CD4-positive, alpha-beta T cell treated with Interleukin-4 for 4 hours (primary cell): ENCODE measurements at places on chromosomes 16 and 17.

- no peak for DNase-seq
Measured at GRCh38 chr17:33258296-33258695, 34.8 kb downstream of the ASIC2 start.

DNA sequence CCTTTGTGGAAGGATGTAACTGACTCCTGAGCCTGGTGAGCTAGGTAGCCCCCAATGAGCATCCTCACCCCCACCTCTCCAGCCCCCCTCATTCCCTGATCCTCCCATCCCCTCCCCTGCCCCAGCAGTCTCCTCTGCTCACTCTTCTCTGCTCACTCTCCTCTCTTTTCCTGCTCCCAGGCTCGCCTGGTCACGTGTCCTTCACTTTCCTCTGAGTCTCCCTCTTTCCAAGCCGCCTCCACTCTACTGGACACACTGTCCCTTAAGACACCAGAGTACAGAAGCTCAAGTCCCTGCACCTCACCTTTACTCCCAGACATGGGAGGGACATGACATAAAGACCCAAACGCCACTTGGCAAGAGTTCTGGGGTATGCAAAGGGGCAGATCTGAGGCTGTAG lies 76.3 kb upstream of the RBL2 start:
- DNase-seq, result no peak

- no peak for DNase-seq
Measured at GRCh38 chr16:88298833-88299745, 83.7 kb upstream of the ZNF469 start.

DNA sequence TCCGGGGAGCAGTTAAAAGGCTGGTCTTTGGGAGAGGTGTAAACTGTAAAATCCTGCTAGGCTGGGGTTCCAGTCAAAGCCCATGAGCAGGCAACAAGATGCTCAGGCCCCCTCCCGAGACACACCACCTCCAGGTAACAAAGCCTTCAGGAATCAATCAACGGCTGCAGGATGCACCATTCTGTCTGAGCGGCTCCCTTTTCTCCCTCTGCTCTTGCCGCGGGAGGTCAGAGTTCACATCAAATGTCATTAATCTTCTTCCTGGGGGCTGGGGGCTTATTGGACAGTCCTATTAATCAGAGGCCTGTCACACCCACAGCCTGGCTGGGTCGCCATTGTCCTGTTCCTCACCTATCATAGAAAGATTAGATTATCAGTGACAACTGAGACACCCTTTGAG lies 11.9 kb upstream of the CCDC182 start:
- no peak for DNase-seq

DNA sequence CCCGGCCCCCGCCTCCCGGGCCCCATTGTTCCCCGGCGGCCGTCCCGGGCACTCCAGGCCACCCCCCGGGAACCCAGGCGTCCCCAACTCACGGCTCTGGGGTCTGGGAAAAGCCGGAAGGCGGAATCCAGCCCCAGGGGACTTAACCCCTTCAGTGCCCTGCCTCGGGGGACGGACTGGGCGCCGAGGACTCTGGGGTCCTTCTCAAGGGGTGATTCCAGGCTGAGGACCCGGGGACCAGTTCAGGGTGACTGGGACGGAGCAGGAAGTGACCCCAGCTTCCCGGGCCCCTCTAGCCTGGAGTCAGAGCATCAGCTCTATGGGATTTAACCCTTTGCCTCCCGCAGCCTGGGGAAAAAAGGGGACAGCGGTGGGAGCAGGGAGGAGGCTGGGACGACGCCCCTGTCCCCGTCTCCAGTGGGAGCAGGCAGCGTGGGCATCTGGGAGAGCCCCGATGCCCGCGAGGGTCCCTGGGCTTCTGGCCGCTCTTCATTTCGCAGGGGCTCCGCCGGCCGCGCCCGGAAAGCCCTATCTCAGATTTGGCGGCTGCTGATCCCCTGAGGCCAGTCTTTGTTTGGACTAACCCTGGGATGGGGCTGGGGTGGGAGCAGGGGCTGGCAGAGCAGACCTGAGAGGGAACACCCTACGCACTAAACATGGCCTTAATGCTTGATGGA lies at the start of gene ZNF629:
TSS of gene ZNF629 (minus strand) at position 270 of the 677 bp plus-strand sequence. CDS start 2,723 bp downstream, outside the sequence.
- DNase-seq, result peak; percentile 25
